ENCODE measurements at places on chromosomes 5 and 9.

GRCh38 chr5:132190161-132190817 is 37.4 kb downstream of the P4HA2 start:
- H3K4me1 ChIP-seq, result no peaks in the 10 kb centered on the region
- H3K4me3 ChIP-seq, result no peak overlapping the region
- peak; percentile 82 for DNase-seq
- H3K27ac ChIP-seq, result no peak overlapping the region
- peaks cover 29% of the 10 kb centered on the region for H3K36me3 ChIP-seq

GRCh38 chr5:98031926-98032325 is 741.5 kb upstream of the RGMB start:
- H3K36me3 ChIP-seq, result 0 out of 2 replicates have a peak, but pooled peaks cover 17% of the 10 kb centered on the region
- DNase-seq, result peak; percentile 5
- H3K4me3 ChIP-seq, result no peak overlapping the region

DNA sequence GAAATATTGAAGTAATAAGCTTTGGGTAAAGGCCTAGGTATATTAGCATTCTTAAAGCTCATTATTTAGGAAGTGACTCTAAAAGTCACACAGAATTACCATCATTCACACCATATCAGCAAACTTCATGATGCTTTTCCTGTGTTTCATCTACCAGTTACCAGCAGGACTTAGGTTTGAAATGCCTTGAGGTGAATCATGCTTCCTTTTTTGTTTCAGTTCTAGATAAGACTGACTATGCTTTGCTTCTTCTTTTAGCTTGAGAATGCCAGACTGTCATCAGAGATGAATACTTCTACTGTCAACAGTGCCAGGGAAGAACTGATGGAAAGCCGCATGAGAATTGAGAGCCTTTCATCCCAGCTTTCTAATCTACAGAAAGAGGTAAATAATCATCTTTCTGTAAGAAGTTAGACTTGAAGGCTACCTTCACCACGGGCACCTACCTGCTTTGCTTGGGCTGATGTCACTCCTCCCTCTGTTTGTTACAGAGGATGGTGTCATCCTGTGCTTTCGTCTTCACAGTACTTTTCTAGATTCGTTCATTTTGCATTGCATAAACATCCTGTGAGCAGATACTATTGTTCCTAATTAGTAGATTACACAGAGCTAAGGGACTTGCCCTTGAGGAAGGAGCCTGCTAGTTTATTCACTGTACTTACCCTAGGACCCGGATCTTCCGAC is 34.7 kb downstream of the LMNB1 start:
- H3K4me1 ChIP-seq, result peaks cover 50% of the 10 kb centered on the region
- H3K27me3 ChIP-seq, result no peaks in the 10 kb centered on the region
- H3K36me3 ChIP-seq, result peaks cover 4% of the 10 kb centered on the region
- peak overlapping the region; percentile 20 for H3K4me3 ChIP-seq

DNA sequence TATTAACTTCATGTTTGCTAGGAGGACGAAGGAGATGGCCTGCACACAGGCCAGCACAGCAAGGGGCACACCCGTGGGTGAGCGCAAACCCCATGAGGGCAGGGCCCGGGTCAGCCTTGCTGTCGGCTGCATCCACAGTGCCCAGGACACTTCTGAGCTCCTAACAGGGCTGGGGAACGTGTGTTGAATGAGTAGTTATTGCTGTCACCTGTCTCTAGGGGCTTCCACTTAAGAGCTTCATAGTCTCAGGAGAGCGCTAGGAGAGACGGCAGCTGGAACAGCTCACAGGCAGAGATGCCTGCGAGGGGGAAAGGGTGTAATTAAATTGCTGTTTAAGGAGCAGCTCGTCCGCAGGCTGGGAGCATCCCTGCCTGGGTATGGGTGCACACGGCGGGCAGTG is 91.4 kb upstream of the NEURL1B start:
- no peaks in the 10 kb centered on the region for H3K36me3 ChIP-seq
- H3K4me3 ChIP-seq, result no peak overlapping the region
- peaks cover 55% of the 10 kb centered on the region for H3K27me3 ChIP-seq
- no peak for DNase-seq
- no peak overlapping the region for H3K27ac ChIP-seq
- no peaks in the 10 kb centered on the region for H3K4me1 ChIP-seq

- DNase-seq, result peak; percentile 56
- no peak overlapping the region for H3K4me3 ChIP-seq
- H3K27ac ChIP-seq, result no peak overlapping the region
- 0 out of 2 replicates have a peak, but pooled peaks cover 4% of the 10 kb centered on the region for H3K36me3 ChIP-seq
Measured at GRCh38 chr9:83583151-83584014, 39.6 kb upstream of the IDNK start.

Measured in HFFc6 (cell line).